ENCODE measurements at places on chromosomes 7 and 10.

GRCh38 chr7:36615852-36616540 is 108.3 kb downstream of the AOAH start:
- no peak for DNase-seq

GRCh38 chr7:128361411-128362379 is at the start of gene PRRT4:
PRRT4 (minus strand) TSS chr7:128361690.
- DNase-seq, result peak; percentile 13

DNA sequence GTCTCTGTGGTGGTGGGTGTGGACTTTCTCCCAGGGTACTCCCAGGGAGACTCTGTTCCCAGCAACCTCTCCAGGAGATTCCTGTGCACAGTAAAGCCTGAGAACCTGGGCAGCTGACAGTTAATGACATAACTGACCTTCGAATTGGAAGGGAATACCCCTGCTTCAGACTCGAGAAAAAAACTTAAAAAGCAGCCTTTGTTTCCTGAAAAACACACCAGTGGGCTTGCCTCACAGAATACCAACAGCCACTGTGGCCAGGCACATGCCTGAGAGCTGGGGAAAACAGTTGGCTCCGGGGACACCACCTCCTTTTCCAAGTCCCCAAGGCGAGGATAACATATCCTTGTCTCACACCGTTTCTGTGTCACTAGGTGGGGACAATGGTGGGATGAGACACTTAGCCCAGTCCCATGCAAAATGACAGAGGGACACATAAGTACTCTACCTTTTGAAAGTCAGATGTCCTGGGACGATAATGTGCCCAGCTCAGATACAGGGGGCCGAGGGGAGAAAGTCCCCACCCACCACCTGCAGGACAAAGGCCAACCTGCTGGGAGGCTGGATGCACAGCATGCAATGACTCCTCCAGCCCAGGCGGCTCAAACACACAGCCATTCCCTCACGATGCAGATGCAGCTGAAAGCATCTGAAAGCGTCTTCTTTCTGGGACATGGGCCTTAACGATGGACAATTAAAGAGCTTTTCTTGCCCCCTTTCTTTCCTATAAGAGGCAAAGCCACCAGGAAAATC is 65.6 kb downstream of the HIPK2 start:
- no peak for DNase-seq

- no peak for DNase-seq
Observed at GRCh38 chr7:29920491-29920890, 69.1 kb downstream of the SCRN1 start.

DNA sequence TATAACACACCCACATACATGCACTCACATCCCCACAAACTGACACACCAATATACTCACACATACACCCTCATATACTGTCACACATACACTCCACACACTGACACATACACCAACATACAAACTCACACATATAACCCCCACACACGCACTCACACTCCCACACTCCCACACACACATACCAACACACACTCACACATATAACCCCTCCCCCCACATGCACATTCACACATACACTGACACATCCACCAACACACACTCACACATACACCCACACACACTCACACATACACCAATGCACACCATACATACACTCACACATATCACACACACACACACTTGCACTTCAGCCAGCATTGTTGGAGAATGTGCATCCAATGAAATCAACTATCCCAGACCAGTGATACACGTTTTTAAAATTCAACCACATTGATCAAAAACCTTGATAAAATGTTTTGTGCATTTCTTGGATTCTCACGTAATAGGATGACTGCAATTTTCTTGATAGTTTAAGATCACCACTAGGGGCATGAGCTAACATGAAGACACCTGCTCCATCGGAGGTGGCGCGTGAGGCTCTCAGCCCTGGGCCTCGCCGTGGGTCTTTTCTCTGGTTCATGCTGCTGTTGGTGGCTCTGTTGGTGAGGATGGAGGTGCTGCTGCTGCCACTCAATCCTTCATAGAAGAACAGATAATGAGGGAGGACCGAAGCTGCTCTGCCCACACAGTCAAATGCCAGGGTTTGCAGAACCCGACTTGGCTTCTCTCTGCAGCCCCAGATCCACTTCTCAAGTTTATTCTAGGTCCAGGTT is 32.1 kb upstream of the CHST15 start:
- DNase-seq, result no peak

GRCh38 chr7:65265933-65266519 is 107.6 kb upstream of the ZNF92 start:
- no peak for DNase-seq

DNA sequence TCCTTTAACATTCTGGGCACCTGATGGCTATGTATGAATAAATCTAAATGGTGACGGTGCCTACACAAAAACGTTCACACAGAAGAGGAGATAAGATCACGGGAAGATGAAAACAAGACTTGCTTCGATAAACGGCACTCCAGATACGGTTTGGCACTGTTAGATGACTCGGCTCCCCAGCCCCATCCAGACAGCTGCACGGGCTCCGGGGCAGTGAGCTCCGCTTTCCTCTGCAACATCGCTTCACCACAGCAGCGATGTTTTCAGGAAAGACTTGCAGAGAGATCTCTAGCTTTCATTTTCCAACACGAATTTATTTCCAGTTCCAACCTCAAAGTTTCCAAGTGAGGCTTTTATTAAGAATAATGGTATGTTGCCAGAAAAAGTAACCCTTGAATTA is 132.1 kb downstream of the KLF6 start:
- no peak for DNase-seq

DNA sequence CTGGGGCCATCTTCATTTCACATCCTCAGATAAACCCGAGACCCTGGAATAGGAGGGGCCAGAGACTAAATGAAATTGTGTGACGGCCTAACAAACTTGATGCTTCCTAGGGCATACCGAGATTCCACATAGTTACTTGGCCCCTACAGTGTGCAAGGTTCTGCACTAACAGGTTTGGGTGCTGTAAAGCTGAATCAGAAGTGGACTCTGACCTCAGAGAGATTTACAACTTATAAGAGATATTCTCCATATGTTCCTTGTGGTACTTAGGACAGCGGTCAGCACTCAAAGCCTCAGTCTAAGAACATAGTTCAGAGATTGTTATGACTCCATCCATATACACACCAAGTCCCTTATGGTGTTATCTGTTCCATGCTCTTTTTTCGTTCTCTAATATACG is 55.1 kb upstream of the FHIP2A start:
- DNase-seq, result no peak

GRCh38 chr7:115085421-115085820 is 163.5 kb downstream of the MDFIC start:
- DNase-seq, result no peak

- no peak for DNase-seq
Observed at GRCh38 chr7:111103678-111104274, 12.8 kb downstream of the LRRN3 start.

GRCh38 chr7:119545118-119545517 is 727.9 kb upstream of the KCND2 start:
- DNase-seq, result no peak

- DNase-seq, result no peak
Observed at GRCh38 chr7:111239437-111239836, 148.5 kb downstream of the LRRN3 start.

DNA sequence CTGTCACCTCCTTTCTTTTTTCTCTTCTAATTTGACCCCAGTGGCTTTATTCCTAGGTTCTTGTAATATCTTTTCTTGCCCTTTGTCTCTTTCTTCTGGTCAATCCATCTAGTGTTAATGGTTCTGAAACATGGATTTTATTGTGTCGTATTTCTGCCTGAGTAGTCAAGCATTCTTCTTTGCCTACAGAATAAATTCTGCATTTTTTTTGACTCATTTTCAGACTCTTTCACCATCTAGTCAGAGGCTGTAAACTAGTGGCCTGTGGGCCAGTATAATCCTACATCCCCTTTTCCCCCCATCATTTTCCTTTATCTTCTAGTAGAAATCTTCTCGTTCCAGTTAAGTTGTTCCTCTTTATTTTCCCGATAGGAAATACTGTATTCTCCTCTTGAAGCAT is 29.4 kb downstream of the LUC7L2 start:
- no peak for DNase-seq

DNA sequence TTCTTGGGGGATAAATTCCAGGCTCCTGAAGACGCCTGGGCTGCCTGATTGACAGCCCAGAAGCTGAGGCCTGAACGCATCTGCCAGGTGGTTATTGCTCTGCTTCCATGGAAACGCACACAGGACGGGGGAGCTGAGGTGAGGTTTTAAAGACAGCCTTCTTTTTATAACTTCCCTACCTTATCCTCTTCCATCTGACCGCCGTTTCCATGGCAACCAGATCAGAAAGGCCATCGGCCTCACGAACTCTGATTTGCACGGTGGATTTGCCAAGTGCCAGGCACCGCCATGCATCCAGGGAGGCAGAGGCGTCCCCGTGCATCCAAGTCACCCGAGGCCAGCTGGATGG is 260.9 kb downstream of the ADARB2 start:
- no peak for DNase-seq

GRCh38 chr10:13852872-13853271 is 266.1 kb downstream of the PRPF18 start:
- no peak for DNase-seq

DNA sequence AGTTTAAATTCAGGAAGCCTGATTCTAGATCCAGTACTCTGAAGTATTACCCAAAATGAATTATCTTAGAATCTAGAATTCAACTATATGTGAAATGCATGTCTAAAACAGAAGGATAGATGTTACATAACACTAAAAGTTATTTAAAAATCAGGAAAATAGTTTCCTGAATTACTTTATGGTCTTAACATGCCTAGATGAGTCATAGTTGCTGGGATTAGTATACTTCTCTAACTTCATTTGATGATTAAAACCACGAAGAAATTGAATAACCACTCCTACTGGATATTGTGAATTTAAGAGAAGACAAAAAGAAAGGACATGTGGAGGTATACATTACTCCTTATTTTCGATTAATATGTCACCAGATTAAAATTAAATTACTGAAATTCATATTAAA is 65.5 kb downstream of the ATAD1 start:
- DNase-seq, result no peak

DNA sequence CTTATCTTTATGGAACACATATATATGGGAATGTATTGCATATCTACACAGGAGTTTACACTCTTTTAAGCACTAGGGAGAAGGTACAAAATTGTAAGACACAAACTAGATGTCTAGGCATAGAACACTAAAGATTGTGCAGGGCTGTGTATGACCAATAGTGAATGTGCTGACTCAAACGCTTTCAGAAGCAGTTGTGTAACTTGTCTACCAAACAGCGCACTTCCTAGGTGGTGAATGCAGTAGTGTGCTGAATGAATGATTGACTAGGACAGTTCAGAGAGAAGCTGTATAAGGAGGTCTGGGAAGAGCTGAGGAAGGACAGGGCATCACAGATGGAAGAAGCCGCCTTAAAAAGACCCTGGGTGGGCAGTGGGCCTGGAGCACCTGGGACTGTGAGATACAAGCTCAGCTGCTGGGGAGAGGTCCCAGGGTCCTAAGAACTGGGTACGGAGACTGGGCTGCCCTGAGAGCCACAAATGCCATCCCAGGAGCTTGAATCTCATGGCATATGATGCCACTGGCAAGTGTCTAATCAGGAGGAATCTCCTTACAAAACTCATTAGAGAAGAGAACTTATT is 14.2 kb downstream of the CLRN3 start:
- DNase-seq, result no peak

DNA sequence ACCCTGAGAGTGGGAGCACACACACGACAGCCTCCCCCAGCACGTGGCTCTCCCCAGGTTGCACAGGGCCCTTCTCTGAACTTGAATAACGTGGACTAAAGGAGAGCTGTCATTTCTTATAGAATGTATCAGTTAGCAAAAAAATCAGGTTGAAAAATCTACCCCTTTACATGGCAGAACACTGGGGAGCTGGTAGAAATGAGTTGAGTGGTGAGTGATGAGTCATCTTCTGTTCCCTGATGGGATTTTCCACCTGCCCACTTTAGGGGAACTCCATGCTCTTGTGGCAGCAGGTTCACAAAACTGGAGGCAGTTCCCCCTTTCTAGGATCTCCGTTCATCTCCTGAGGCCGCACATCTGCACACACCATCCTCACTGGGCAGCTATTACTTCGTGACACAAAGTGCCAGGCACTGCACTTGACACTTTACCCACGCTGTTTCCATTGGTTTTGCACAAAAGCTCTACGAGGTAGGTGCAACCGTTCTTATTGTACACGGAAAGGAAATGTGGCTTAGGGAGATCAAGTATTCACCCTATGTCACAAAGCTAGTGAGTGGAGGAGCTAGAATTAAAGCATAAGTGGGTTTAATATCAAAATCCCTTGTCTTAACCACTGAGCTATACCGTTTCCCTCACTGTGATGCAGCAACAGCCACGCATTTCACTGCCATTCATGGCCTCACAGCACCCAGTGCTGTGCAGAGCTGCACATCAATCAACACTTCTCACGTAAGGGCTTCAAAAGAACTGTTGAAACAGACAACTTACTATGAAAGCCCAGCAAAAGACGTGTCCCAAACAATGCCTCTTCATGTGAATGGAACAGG is 80.2 kb downstream of the RNF216 start:
- DNase-seq, result peak; percentile 29

DNA sequence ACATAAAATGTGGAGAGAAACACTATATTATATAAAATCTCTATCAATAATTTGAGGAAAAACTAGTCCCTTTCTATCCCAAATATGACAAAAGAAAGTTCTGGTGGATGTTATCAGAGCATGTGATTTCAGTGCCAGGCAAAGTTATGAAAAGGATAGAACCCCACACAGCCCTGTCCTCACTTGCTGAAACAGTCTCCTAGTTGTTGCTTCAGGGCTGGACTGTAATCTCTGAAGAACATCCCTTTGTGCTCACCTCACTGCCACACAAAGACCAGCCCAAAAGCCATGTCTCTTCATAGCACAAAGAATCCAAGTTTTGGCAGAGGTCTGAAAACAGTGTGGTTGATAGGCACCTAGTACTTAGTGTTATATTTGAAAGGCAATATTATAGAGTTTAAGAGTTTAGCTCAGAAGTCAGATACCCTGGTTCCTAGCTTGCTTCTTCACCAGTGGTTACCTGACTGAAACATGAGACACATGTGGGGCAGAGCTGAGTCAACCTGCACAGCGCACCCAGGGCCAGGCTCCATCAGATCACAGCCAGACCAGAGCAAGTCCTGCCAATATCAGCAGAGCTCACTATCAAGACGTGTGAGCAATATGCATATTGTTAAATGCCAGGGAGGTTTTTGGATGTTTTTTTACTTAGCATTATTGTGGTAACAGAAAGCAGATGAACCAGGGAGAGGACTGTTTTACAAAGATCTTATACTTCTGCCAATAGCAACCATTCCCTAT is 25.0 kb downstream of the CYP3A7 start:
- no peak for DNase-seq

- no peak for DNase-seq
Observed at GRCh38 chr10:49284356-49284755, 14.6 kb upstream of the C10orf71 start.

GRCh38 chr7:107501593-107501992 is 31.7 kb downstream of the GPR22 start:
- DNase-seq, result no peak

- no peak for DNase-seq
Observed at GRCh38 chr10:44774676-44775401, 136.3 kb upstream of the TMEM72 start.

GRCh38 chr7:130401101-130401500 is 20.8 kb downstream of the CPA1 start:
- DNase-seq, result no peak

All from stimulated activated CD4-positive, alpha-beta T cell treated with anti-CD3 and anti-CD28 coated beads, Interleukin-1b, Interleukin-23, amount 100 ng/mL, for 1 hour (primary cell).